Naive thymus-derived CD8-positive, alpha-beta T cell (primary cell): ENCODE measurements at places on chromosomes 7 and 10.

DNA sequence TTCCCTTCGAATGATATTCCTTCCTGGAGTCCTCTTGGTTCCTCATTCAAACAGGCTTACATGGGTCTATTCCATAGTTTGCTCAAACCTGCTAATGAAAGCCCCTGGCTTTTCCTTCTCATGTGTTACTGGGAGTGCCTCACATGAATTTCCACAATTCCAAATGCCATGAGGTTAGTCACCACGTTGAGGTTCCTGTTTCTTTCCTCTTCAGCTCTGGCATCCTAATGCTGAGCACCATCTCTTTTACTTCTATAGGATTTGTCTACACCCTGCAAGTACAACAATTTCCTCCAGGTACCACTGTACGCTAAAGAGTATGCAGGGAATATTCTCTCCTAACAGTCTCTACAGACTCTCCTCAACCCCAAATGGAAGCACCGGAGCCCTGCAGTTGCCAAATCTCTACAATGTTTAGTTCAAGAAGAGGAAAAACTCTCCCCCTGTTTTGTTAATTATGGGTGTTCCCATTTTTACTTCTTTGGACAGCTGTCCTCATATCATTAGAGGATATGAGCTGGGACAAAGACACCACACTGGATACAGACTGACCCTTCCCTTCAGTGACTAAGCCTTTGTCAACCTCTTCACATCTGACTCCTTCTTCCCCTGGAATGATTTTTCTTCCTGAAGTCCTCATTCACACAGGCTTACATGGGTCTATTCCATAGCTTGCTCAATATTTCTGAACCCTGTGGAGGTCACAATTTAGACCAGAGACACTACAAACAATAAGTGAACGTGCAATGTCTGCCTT, 145.8 kb upstream of the BET1 start:
- DNase-seq, result no peak

- DNase-seq, result no peak
Measured at GRCh38 chr10:35636956-35637355, 5.1 kb downstream of the FZD8 start.

DNA sequence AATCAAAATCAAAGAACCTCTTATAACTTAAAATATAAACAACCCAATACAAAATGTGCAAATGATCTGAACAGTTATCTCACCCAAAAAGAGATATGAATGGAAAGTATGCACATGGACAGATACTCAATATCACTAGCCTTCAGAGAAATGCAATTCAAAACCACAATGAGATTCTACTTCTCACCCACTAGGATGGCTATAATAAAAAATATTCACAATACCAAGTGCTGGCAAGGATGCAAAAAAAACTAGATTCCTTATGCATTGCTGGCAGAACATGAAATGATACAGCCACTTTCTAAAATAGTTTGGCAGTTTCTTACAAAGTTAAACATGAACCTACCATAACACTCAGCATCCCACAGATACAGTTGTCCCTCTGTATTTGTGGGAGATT, 130.1 kb upstream of the LRRN3 start:
- no peak for DNase-seq

- no peak for DNase-seq
Measured at GRCh38 chr7:37363536-37364491, 84.8 kb downstream of the ELMO1 start.

- no peak for DNase-seq
Measured at GRCh38 chr7:66639773-66640172, 11.1 kb downstream of the KCTD7 start.

DNA sequence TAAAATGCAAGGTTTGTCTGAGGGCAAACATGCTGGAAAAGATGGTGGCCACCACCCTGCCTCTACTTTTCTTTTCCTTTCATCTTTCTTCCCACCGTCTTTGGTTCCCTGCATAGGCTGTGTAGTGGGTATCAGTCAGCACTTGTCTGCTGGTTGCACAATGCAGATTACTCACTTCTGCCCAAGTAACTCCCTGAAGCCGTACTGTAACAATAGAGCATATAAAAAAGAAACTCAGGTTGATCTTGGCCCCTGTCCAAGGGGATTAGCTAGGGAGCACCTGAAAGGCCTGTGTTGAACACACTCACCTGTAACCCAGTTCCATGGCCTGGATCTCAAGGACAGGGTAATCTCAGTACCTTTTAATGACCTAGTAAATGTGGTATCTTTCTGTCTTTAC, 533.0 kb upstream of the GALNT17 start:
- no peak for DNase-seq

DNA sequence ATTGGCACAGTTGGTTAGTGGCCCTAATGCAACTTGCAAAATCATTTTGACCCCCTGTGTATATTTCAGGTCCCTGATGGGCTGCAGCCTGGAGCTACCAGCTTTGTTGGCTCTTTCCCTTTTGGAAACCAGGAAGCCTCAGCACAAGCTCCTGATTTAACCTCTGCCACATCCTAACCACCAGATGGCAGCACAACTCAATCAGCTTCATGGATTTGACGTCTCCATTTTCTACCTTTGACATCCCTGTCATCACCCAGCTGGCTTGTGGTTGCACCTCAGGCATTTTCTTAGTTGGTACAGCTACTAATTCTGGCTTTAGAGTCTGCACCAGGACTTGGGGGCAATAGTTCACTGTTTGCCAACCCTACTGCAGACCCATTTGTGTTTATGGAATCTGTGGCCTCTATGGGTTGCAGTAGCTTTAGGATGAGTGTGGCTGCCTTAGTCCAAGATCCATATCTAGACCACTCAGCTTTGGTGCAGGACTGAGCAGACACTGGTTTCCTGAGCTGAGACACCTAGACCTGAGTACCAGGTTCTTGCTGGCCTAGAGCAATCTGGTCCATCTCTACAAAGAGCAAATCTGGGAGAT, 456.2 kb downstream of the REEP3 start:
- DNase-seq, result no peak

DNA sequence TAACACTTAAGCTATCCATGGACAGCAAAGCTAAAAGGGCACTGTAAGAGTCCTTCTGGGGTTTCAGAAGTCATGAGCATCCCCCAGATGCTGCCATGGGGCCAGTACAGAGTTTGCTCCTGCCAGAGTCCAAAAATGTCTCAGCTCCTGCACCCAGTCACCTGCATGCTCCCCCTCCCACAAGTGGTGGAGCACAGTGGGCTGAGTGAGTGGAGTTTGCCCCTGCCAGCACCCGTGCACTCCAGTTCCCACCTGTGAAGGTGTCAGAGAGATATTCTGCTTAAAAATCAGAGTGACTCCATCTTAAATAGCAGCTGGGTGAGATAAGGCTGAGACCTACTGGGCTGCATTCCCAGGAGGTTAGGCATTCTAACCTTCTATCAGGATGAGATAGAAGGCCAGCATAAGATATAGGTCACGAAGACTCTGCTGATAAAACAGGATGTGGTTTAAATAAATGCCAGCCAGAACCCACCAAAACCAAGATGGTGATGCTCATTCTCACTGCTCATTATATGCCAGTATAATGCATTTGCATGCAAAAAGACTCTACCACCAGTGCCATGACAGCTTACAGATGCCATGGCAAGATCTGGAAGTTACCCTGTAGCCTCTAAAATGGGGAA, 140.1 kb upstream of the ZNF92 start:
- no peak for DNase-seq

- no peak for DNase-seq
Measured at GRCh38 chr10:101660256-101660655, 34.7 kb downstream of the FBXW4 start.

DNA sequence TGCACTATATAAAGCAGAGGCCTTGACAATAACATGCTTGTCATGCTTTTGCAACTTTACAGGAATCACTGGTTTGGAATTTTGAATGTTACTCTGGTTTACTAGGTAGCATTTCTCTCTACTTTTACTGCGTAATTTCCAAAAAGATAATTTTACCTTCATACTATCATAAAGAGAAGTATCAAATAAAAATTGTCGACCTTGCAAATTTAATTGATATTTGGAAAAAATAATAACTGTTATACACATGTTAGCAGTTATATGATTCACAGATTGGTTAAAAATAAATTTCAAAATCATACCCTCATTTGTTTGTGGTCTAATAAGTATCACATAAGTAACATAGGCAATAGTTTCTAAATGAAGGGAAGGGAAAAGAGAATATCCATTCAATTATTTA, 228.5 kb upstream of the CACNA2D1 start:
- no peak for DNase-seq
